ENCODE measurements at places on chromosomes 7 and 10. TPM values are rescaled to one million over a fixed set of nuclear protein-coding genes. Genes with fewer than 3 reads are reported as not detected.

AKR1D1 gene
- not detected for total RNA-seq

TMEM176A gene
- total RNA-seq = 24.2 TPM

DNA sequence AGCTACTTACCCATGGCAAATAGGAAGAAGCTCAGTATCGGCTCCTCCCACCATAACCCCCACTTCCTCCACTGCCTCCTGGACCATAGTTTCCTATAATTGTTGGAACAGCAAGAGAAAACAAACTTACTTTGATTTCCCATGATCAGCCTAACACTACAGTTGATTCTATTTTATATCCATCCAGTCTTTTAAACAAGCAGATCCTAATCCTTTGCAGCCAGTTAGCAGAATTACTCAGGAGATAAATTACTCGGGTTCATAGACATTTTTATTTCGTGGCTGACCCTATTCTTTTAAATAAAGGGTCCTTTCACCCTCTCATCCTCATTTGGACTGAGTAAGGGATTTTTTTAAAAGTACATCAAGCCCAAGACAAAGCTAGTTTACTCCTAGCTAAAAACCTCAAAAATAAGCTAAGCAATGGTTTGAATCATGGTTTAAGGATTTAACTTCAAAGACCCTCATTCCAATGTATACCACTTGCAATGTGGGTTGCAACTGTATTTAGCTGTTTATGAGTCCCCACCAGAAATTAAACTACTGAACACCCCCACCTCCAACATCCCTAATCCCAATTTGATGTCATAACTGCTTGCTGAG is 8.0 kb downstream of the HNRNPA2B1 start:
- no peak for DNase-seq

CWF19L1 gene
- total RNA-seq = 28.3 TPM

BEND7 gene
- 20.0 TPM for total RNA-seq

- DNase-seq = no peak
Measured at GRCh38 chr10:18557960-18558359, 93.4 kb downstream of the NSUN6 start.

DNA sequence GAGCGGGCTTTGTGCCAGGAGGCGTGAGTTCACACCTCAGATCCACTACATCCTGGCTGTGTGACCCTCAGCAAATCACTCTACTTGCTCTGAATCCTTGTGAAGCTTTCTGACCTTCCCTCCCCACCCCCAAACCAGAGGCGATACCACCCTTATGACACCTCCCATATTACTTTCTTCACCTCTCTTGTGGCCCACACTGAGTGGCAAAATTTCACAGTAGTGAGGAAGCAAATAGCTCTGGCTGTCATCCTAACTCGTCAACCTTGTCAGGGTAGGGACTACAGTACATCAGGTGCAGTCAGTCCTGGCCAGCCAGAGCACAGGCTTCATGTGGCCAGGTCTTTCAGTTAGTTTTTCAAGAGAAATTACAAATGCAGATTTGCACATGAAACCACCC is 19.1 kb downstream of the COL13A1 start:
- no peak for DNase-seq

- DNase-seq = no peak
Measured at GRCh38 chr7:75660566-75661215, 78.0 kb downstream of the HIP1 start.

- no peak for DNase-seq
Measured at GRCh38 chr7:65938336-65938895, 43.6 kb downstream of the GUSB start.
